Activated naive CD8-positive, alpha-beta T cell treated with anti-CD3 and anti-CD28 coated beads for 36 hours (primary cell): ENCODE measurements at places on chromosomes 2 and 18. TPM values are rescaled to one million over a fixed set of nuclear protein-coding genes. Genes with fewer than 3 reads are reported as not detected.

- DNase-seq, result no peak
These were observed 281.6 kb upstream of the TANK start for GRCh38 chr2:160878618-160879017.

- DNase-seq, result no peak
These were observed 14.7 kb downstream of the NEDD4L start for GRCh38 chr18:58058720-58059119.

- DNase-seq, result no peak
These were observed 64.4 kb downstream of the ACOXL start for GRCh38 chr2:110796716-110797301.

- no peak for DNase-seq
These were observed 185.9 kb downstream of the ANAPC1 start for GRCh38 chr2:111698089-111698488.

DNA sequence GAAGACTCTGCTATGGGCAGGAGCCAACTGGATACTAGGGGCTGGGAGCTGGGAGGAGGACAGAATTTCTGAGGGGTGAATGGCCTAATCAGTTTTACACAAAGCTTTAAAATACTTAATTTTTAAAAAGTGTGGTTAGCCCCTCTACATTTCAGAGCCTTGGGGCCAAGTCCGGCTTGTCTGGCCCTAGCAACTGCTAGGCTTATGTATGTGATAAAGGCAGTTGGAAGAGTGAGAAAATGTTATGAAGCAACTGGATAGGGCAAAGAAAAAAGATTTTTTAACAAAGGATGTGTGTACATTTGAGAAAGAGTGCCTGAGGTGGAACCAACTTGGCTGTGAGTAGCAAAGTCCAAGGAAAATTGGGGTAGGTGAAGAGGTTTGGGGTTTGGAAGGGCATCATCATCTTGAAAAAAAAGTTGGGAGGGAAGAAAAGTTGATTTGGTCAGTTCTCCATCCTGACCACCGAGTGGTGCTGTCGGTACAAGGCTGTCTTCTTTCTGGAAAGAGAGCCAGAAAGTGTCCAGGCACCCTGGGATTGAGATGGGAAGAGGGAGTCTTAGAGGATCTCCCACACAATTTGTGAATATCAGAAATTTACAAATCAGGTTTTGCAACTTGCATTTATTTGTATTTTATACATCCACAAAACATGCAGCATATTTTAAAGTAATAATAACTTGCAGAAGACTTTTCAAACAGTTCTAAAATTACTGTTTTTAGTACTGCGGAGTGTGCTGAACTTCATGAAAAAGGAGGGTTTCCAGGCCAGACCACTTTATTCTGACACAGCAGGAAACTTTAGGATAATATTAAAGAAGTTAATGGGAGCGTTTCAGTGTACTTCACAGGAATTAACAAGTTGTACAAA, 10.5 kb upstream of the CDK15 start:
- DNase-seq, result no peak

- DNase-seq, result no peak
These were observed 312.1 kb upstream of the ZEB2 start for GRCh38 chr2:144832048-144832447.

DNA sequence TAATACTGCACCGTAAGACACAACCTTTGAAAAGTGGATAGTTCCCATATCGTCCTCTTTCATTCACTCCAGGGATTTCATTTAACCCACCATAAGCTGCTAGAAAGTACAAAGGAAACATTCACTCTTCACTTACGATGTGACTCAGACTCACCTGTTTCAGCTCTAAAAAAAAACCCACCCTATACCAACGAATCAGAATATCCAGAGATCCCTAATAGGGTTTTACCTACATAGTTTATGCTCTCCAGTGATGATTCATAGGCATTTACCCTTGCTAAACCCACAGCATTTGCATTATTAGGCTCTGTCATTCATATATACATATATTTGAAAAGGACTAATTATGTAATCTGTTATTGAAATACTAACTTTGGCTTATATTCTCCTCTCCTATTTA, 60.2 kb downstream of the PRPF40A start:
- no peak for DNase-seq

DNA sequence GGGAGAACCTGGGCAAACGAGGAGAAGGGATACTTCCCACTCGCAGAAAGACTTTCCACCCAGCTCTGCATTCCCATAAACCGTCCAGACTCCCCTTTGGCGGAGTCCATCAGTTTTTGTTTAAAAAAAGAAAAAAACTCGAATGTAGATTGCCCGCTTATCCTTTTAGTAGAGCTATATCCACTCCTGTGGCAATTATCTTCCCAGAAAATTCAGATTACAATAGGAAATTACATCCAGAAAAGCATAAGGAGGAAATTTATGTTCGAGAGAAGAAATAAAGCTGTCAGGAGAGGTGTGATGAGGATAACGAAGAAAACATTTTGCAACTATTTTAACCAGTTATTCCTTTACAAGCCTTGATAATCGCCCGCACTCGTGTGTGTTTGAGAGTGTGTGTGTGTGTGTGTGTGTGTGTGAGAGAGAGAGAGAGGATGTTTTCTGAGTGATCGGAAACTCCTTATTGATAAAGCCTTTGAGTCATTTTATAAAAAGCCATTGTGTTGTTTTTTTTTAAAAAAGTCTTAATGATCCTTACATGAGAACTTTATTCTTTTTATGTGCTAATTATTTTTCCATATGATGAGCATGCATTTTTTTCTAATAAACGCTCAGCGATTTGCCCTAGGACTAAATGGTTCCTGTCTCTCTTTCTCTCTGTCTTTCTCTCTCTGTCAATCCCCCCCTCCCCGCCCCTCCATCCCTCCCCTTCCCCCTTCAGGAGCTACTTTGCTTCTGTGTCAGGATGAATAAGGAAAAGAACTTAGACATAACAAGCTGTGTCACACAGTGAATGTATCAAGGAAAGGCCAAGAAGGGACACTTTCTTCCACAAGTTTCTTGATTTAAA, 1.1 kb upstream of the PPP3R1 start:
- DNase-seq, result peak; percentile 13

Gene CDKL4
- total RNA-seq, result 0.22 TPM

Gene SMAD4
- total RNA-seq, result 57.2 TPM

Gene CLEC4F
- not detected for total RNA-seq

Gene TMEM18
- 32.6 TPM for total RNA-seq
